ENCODE measurements at places on chromosomes 6 and 20. TPM values are rescaled to one million over a fixed set of nuclear protein-coding genes. Genes with fewer than 3 reads are reported as not detected.

- DNase-seq: peak; percentile 51
Measured at GRCh38 chr6:44925100-44925739, 402.9 kb upstream of the RUNX2 start.

DNA sequence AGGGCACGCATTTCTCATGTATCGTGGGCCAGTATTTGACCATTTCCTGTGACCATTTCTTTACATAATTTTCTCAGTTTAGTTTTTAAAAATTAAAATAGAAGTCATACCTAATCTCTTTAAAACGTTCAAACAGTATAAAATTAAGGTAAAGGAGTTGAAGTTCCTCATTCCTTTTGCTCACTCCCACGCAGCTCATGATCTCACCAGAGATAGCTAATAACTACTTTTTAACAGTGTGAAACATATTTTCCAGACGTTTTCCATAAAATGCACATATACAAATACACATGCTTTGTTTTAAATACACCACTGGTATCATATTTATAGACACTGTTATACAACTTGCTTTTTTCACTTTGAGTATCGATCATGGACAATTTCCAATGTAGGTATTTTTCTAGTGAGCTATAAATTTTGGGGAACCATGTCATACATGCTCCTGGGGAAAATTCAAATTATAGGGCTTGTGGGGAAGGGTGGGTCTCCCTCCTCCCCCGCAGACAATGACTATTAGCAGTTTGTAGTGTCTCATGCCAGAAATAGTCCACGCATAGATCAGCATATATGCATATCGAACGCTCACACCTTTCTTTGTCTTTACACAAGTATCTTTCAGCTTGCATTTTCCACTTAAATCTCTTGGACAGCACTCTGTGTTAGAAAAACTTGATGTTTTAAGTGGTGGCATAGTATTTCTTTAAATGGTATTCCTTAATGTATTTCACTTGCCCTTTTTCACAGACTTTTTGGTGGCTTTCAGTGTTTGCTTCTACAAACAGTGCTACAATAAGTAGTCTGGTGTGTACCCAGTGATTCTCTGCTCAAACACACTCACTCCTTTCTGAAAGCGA, 145.5 kb upstream of the ZNF217 start:
- DNase-seq: no peak

Gene GRIK2
- not detected for total RNA-seq

- peak; percentile 20 for DNase-seq
Measured at GRCh38 chr6:132814716-132815570, 574 bp downstream of the RPS12 start.

DNA sequence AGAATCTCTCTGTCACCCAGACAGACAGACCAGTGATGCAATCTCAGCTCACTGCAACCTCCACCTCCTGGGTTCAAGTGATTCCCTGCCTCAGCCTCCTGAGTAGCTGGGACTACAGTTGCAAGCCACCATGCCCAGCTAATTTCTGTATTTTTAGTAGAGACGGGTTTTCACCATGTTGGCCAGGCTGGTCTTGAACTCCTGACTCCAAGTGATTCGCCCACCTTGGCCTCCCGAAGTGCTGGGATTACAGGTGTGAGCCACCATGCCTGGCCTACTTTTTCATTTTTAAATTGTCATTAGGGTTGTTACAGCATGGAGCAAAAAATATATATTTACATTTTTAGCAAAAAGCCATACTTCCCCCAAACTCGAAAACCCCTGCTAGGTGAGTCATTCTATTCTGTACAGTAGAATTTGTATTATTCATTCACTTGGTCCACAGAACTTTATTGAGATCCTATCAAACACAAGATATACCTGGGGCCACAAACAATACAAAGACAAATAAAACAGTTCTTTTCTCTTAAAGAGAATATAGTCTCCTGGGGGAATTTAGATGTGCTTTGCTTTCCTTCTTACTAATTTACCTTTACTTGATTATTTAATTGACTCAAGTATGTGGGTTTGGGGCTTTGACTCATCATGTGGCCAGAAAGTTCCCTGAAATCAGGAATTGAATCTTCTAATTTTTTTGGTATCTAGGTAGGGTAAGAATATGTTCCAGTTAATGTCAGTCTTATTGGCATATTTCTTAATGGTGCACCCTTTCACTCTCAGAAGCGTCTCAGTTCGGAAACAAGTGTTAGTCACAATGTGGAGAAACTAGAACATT, 16.6 kb upstream of the CCND3 start:
- DNase-seq: peak; percentile 79

Gene USP49
- 5.7 TPM for total RNA-seq

Gene UBE3D
- 7.6 TPM for total RNA-seq

- DNase-seq: no peak
Measured at GRCh38 chr6:42771741-42772100, 10.1 kb upstream of the BICRAL start.

Gene HLA-DMA
- total RNA-seq: 16.2 TPM

GRCh38 chr6:38233161-38233791, 406.5 kb downstream of the BTBD9 start:
- no peak for DNase-seq

Gene DLL1
- 1.9 TPM for total RNA-seq

DNA sequence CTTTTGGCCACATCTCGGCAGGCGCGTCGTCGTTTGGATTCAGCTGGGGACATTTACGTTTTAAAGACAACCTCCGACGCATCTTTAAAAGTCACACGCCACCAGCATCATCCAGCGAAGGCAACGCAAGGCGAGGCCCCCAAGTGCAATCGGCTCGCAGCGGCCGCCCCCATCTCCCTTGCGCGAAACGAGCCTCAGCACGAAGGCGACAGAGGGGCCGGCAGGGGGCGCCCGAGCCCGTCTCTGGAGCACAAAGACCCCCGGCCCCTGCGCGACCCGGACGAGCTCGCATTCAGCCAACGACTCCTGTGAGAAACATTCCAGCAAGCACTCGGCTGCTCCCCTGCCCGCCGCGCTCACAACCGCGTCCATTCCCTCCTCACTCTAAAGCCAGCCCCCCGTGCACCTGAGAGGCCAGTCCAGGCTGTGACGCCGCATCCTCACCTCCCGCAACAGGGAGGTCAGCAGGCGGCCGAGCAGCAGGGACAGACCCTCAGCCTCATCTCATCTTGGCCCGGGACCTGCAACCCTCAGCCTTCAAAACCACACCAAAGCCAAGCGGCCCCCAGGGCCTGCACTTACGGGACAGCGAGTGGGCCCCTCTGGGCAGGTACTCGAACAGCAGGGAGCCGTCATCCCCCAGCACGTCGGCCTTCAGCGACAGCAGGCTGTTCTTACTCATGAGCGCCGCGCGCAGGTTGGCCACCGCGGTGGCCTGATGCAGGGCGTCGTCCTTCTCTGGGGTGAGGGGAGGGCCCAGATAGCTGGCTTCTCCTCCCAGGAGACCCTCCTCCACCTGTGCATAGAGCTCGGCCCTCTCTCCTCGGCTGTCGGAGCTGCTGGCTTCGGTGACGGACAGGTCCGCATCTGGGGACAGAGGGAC, 35.8 kb downstream of the SLC2A4RG start:
- peak; percentile 68 for DNase-seq

DNA sequence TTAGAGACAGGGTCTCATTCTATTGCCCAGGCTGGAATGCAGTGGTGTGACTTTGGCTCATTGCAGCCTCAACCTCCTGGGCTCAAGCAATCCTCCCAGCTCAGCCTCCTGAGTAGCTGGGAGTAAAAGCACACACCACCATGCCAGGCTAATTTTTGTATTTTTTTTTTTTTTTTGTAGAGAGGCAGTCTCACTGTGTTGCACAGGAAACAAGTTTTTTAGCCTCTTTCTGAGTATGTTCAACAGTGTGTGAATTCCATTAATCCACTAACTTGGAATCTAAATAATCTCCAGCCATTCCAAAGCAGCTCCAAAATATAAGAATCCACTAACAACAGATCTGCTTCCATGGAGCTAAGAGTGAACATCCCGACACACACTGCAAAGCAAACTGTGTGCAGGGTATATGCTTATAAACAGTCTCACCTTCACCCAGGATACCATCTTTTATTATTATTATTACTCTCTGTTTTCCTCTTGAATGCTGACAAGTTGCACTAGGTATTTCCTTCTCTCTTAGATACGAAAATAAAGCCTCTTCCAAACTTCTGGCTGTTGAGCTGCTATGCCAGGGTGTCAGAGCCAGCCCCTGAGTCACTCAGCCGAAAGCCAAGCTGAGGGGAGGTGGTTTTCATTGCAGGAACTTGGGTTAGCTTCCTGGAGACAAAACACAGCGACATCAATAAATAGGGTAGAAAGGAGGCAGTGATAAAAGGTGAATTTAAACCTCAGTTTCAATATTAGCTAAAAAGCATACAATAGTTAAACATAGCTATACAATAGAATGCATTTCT, 264.9 kb downstream of the HIVEP2 start:
- DNase-seq: peak; percentile 52

DNA sequence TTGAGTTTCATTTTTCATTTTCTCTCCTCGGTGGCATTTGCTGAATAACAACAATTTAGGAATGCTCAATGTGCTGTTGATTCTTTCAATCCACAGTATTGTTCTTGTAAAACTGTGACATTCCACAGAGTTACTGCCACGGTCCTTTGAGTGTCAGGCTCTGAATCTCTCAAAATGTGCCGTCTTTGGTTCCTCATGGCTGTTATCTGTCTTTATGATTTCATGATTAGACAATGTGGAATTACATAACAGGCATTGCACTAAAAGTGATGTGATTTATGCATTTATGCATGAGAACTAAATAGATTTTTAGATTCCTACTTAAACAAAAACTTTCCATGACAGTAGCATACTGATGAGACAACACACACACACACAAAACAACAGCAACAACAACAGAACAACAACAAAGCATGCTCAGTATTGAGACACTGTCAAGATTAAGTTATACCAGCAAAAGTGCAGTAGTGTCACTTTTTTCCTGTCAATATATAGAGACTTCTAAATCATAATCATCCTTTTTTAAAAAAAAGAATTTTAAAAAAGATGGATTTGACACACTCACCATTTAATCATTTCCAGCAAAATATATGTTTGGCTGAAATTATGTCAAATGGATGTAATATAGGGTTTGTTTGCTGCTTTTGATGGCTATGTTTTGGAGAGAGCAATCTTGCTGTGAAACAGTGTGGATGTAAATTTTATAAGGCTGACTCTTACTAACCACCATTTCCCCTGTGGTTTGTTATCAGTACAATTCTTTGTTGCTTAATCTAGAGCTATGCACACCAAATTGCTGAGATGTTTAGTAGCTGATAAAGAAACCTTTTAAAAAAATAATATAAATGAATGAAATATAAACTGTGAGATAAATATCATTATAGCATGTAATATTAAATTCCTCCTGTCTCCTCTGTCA, 88.1 kb downstream of the SNAP25 start:
- no peak for DNase-seq

DNA sequence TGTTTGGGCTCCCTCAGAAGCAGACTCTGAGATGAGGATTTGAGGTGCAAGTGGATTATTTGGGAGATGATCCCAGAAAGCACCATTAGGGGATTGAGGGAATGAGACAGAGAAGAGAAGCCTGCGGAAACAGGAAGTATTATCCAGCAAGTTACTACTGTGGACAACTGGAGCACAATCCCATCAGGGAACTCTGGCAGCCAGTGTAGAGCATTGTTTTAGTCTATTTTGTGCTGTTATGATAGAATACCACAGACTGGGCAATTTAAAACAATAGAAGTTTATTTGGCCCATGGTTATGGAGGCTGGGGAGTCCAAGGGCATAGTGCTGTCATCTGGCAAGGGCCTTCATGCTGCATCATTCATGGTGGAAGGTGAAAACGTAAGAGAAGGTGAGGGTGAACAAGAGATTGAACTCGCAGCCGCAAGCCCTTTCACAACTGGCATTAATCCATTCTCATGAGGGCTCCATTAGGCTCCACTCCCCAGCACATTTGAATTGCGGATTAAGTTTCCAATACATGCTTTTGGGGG, 43.5 kb upstream of the SLC9A8 start:
- DNase-seq: no peak

Gene SIGLEC1
- total RNA-seq: not detected

DNA sequence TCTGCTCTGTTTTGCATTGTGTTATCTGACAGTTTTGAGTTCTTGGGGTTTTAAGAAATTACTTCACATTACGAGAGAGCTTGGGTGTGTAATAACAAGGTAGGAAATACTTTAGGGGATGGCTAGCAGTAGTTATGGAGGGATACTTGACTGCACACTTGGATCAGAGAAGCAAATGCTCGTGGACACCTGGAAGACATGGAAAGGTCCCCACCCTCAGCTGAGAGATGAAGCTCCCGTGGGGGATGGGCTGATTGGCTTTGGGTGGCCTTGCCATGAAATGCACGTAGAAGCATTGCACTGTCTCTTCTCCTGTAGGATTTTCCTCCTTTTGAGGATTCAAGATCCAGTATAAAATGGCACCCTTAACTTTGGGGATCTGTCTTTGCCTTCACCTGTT, 61.5 kb upstream of the UNC93A start:
- DNase-seq: no peak

Gene ARMC12
- 1.1 TPM for total RNA-seq

GRCh38 chr6:166763606-166764472, 136.8 kb upstream of the RPS6KA2 start:
- no peak for DNase-seq

GRCh38 chr6:49327005-49327404, 136.0 kb downstream of the MMUT start:
- no peak for DNase-seq

DNA sequence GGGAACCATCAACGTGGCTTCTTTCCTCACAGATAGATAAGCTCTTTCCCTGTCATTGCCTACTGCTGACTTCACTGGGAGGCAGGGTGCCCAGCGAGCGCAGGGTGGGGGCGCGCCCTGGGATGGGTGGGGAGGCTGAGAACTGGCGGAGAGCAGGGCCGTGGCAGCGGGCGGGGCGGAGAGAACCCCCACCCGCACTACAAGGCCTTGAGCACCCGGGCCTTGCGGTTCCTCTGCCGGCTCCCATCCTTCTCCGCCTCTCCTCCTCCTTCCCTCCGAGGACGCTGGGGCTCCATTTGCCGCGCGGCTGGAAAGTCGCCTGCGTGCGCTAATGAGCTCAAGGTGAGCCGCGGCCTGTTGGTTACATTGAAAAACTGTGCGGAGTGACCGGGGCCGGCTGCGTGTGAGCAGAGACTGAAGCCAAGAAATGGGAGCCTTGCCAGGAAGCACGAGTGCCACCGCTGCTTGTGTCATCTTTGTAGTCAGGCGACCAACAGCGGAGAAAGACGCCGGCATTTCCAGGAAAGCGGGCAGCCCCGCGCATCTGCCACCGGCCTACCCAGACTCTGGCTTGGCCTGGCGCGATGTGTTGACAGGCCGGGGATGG, 963.5 kb upstream of the SLC35B3 start:
- no peak for DNase-seq

GRCh38 chr6:112337209-112337638, 9.9 kb upstream of the RFPL4B start:
- no peak for DNase-seq

Gene CALHM6
- 10.9 TPM for total RNA-seq

Gene LY6G6C
- total RNA-seq: not detected

GRCh38 chr6:41652866-41653652, 14.8 kb downstream of the MDFI start:
- no peak for DNase-seq

DNA sequence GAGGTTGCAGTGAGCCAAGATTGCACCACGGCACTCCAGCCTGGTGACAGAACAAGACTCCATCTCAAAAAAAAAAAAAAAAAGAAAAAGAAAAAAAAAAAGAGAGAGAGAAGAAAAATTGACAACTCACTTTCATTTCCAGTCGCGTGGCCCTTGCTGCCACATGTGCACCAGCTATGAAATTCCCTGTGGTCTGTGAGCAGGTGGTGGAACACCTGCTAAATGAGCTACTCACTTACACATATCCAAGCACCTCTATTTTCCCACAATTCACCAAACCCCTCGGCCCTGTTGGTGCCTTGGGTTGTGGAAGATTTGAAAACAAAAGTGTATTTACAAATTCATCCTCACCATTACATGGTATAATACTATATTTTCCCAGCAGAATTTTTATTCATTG, 105.2 kb upstream of the ASF1A start:
- no peak for DNase-seq
